Thoracic aorta (tissue), 2 donors: ENCODE measurements at places on chromosomes 7 and 10. TPM values are rescaled to one million over a fixed set of nuclear protein-coding genes. Genes with fewer than 3 reads are reported as not detected.

PIK3AP1 gene
- 23.6 TPM for total RNA-seq

POLR2J2 gene
- total RNA-seq: 14.3 TPM

BBIP1 gene
- 19.0 TPM for total RNA-seq

ZCCHC24 gene
- 82.9 TPM for total RNA-seq

CHST3 gene
- total RNA-seq: 80.6 TPM

RNF32 gene
- total RNA-seq: not detected

C7orf33 gene
- not detected for total RNA-seq

TAS2R41 gene
- not detected for total RNA-seq

GIMAP5 gene
- 35.9 TPM for total RNA-seq

FAM25A gene
- not detected for total RNA-seq

C10orf143 gene
- not detected for total RNA-seq

SPDYE9 gene
- total RNA-seq: not detected

GPR26 gene
- total RNA-seq: not detected

LIPN gene
- not detected for total RNA-seq

PKD2L1 gene
- 0.56 TPM for total RNA-seq

MMP21 gene
- total RNA-seq: not detected

ARL4A gene
- 21.0 TPM for total RNA-seq

TFAM gene
- 9.2 TPM for total RNA-seq

PI4K2A gene
- total RNA-seq: 18.0 TPM

FAM185A gene
- 19.0 TPM for total RNA-seq

INA gene
- total RNA-seq: not detected

TAS2R3 gene
- 0.41 TPM for total RNA-seq

PNLIPRP1 gene
- total RNA-seq: not detected

AKR1C8 gene
- total RNA-seq: not detected

NME8 gene
- total RNA-seq: not detected

ELMO1 gene
- 66.0 TPM for total RNA-seq

HKDC1 gene
- not detected for total RNA-seq

SFTPA1 gene
- total RNA-seq: not detected

GDF2 gene
- not detected for total RNA-seq

CHRM2 gene
- total RNA-seq: not detected

STEAP4 gene
- total RNA-seq: 286 TPM

AEBP1 gene
- total RNA-seq: 1,415 TPM

C10orf67 gene
- not detected for total RNA-seq

GPNMB gene
- total RNA-seq: 139 TPM

GHRHR gene
- total RNA-seq: not detected

PTN gene
- 12.5 TPM for total RNA-seq

EEPD1 gene
- 14.6 TPM for total RNA-seq

NEBL gene
- total RNA-seq: 4.7 TPM

OPN4 gene
- total RNA-seq: not detected

SLC26A5 gene
- not detected for total RNA-seq

FEZF1 gene
- not detected for total RNA-seq

PHKG1 gene
- total RNA-seq: 10.9 TPM

TECTB gene
- not detected for total RNA-seq

OR2A1 gene
- total RNA-seq: not detected

MBLAC1 gene
- 1.1 TPM for total RNA-seq

EGR2 gene
- 0.95 TPM for total RNA-seq

CCL24 gene
- total RNA-seq: not detected

SPDYE8 gene
- not detected for total RNA-seq

MCMBP gene
- 59.8 TPM for total RNA-seq

GATAD1 gene
- 44.0 TPM for total RNA-seq

NKX1-2 gene
- total RNA-seq: not detected

OR13A1 gene
- 0.85 TPM for total RNA-seq
